Stimulated activated CD4-positive, alpha-beta T cell treated with anti-CD3 and anti-CD28 coated beads, TNF-alpha, amount 100 ng/mL, for 1 hour (primary cell): ENCODE measurements at places on chromosomes 13 and 19.

DNA sequence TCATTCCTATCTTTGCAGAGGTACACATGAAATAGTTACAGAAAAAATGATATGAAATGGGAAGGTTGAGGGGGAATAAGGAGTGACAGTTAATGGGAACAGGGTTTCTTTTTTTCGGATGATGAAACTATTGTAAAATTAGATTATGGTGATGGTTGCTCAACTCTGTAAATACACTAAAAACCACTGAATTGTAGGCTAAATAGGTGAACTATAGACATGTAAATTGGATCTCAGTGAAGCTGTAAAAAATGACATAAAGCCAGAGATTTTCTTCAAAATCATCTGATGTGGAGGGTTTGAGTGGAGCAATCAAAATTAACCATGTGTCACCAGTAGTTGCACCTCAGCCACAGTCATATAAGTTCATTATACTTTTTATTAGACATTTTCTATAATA, 6.6 kb upstream of the FLT3 start:
- no peak for DNase-seq

- DNase-seq, result no peak
Observed at GRCh38 chr19:32020538-32020937, 324.9 kb upstream of the ZNF507 start.

DNA sequence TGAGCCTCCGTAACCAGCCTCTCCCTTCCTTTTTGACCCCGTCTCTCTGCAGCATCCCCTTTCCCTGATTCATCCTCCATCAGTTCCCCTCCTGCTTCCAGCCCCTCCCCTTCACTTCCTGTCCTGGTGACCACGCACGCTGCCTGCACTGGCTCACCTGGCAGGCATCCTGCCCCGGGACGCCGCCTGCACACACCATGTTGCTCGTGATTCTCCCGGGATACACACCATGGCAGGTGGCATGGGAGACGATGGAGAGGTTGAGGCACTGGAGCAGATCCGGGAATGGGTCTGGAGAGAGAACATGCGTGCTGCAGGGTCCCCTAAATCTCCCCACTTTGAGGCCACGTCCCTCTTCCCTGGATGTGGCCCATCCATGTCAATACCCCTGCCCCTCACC, 4.2 kb downstream of the KLK12 start:
- no peak for DNase-seq

DNA sequence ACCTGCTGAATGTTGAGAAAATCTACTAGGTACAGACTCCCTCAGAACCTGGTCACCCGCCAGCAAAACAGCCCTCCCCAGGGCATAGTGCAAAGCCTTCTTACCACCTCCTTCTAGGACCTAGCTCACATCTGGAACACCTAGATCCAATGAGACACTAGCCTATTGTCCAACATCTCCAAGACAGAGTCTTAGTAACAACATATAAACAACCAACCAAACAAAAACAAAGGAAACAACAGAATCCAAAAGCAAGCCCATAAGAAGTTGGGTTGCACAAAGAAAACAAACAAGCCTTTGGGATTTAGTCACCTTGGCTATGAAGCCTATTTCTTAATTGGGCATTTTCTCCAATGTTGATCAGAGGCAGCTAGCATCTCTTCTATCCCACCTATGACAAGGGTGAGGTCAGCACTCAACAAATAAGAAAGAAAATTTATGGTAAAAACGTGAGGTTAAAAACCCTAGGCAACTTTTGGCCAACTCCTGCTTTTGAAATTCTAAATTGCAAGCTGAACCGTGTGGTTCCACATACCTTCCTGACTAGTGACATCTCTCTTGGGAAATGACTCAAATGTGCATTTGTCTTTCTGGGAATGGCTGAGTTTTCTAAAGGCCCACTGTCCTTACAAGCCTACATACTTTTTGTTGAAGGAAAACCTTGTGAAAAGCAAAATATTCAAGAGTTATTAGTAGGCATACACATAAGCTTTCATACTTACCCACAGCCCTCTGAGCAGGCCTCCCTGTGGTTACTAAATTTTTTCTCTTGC, 66.7 kb downstream of the FAM216B start:
- no peak for DNase-seq

- DNase-seq, result no peak
Observed at GRCh38 chr13:101935828-101936227, 466.0 kb downstream of the FGF14 start.

DNA sequence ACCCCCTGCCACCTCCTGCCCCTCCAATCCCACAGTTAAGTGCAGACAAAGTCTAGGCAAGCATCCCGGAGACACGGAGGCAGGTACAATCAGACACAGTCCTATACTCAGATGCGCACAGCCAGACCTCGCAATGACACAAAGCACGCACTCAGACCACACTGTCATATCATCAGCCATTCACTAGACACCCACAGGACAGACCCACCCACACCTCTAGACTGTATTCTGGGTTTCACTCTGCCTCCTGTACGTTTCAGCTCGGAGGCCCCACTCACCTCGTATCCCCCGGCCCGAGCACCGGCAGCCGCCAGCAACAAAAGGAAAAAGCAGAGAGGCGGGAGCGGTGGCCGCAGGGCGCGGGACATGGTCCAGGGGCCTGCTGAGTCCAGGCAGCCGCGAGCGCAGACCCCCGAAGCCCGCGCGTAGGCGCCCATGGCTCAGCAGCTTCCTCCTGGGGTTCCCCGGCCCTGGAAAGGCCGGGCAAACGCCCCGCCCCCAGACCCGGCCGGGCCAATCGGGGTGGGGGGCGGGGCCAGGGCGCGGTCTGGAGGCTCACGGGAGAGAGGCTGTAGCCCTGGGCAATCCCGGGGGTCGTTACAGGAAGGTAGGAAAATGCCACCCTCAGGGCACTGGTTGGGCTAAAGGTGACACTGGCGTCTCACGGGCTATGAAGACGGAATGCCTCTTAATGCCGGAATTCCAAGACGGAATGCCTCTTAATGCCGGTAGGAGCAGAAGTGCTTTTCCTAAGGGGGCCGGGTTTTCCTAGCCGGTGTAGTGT, at the start of the genes MAN2B1 and WDR83:
Gene MAN2B1, minus strand, starts transcription at position 478 of the 784 bp plus-strand sequence. Its CDS starts 41 bp downstream, at position 437.
Gene WDR83, plus strand, starts transcription at position 543 of the 784 bp plus-strand sequence. CDS start 2,984 bp downstream, outside the sequence.
- DNase-seq, result peak; percentile 45

DNA sequence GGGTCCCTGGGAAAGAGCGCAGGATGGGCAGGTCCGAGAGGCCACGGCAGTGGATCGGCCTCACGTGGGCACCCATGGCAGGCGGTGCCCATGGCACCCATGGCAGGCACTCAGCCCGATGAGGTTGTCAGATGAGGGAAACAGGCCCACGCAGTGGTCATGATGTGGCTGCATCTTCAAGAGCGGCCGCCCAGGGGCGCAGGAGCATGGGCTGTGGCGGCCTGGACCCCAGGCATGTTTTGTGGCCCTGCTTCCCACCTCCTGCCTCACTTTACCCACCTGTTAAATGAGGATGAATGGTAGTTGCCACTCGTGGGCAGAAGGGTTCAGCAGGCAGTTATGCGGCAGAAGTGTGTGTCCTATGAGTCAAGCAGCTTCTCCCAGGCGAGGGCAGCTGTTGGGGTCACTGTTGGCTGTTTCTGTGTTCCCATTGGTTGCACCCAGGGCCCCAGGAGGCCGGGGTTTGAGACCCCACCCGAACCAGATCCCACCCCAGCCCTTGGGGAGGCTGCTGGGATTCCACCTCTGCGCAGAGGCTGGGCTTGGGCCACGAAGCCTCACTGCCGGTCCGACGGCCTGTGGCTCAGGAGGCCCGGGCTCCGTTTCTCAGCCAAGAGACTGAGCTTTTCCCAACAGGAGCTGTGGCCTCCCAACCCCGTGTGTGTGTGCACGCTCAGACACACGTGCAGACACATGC, 30.0 kb downstream of the CSNK1G2 start:
- no peak for DNase-seq

DNA sequence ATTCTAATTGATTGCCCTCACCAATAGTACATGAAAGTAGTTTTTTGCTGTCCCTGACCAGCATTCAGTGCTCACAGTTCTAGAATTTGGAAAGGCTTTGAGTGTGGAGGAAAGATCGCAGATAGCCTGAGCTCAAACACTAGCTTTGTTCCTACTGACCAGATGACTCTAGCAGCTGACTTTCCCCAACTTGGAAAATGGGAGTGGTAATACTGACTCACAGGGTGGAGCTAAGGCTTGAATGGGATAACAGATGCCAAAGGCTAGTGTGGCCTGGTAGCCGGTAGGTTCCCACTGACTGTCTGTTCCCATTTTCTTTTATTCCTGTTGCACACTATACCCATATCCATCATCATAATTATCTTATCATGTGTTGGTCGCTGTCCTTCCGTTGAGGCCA, 3.7 kb downstream of the ZSCAN22 start:
- no peak for DNase-seq

DNA sequence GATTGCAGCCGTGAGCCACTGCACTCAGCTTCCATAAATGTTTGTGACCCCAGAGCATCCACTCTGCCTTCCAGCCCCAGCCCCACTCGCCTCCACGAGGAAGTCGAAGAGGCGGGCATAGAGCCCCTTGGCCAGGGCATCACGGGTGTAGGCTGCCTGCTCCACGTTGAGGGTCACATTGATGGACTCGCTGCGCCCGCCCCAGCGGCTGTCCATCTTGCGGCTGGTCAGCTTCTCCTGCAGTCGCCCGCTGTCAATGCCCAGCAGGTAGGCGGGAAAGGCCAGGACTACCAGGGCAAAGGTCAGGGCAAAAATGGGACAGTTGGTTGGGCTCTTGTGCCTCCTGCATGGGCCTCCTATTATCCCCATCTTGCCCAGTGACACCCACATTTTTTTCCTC, 27.2 kb downstream of the MYO1F start:
- no peak for DNase-seq

DNA sequence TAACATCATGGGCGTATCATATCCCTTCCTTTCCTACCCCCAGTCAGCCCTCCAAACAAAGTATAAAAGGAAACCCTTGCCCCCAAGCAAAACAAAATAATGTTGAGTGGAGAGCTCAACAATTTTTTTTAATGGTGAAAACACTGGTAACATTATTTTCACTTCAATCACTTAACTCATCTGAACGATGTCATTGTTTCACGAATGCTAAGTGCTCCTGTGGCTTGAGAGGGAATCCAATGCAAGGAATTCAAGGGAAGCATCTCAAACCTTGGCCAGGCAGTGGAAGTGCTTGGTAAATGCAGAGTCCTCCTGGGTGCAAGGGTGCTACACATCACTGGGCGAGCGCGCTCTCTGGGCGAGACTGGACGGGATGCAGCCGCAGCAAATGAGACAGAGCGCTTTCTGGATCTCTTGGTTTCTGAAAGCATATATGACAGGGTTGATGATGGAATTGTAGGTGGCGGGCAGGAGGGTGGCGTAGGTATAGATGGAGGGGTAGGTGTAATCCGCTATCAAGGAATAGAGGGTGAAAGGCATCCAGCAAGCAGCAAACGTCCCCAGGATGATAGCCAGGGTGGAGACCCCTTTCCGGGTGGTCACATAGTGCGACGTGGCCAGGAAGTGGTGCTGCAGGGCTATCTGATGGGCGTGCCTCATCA, 2.0 kb downstream of the GPR12 start:
- DNase-seq, result no peak

GRCh38 chr13:62887046-62887445, 1471.4 kb upstream of the PCDH20 start:
- no peak for DNase-seq

- no peak for DNase-seq
Observed at GRCh38 chr19:15371786-15372380, 7.7 kb downstream of the AKAP8 start.

- DNase-seq, result no peak
Observed at GRCh38 chr13:110574161-110574560, 12.6 kb upstream of the RAB20 start.

- no peak for DNase-seq
Observed at GRCh38 chr13:77811981-77812380, 106.7 kb downstream of the EDNRB start.

- no peak for DNase-seq
Observed at GRCh38 chr19:30656520-30657100, 284.4 kb downstream of the ZNF536 start.

DNA sequence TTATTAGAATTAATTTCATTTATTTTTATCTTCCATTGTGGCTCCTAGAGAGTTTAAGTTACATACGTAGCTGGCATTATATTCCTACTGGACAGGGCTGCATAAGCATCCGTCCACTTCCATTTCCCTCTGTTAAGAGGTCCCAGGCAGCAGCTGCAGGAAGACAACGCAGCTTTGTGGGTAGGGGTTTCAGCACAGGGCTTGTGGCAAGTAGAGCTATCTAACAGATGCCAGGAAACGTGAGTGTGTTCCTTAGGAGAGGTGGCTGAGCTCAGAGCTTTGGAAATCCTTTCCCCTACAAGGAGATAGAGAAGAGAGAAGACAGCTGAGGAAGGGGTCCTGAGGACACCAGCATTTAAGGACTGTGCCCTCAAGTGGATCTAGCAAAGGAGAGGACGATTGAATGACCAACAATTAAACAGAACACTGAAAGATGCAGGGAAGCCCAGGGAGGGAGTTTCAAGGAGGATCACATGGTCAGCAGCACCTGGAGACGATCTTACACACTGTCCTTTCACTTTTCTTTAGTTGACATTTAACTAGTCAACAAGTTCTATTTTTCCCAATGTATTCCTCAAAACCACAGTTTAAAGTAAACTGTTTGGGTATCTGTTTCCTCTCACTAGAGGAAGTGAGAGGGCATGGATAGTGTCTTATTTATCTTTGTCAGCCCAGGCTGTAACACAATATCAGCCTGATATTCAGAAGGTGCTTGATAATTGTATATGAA, 2.3 kb upstream of the N4BP2L1 start:
- no peak for DNase-seq

- DNase-seq, result no peak
Observed at GRCh38 chr19:13169769-13170168, 19.6 kb downstream of the IER2 start.

DNA sequence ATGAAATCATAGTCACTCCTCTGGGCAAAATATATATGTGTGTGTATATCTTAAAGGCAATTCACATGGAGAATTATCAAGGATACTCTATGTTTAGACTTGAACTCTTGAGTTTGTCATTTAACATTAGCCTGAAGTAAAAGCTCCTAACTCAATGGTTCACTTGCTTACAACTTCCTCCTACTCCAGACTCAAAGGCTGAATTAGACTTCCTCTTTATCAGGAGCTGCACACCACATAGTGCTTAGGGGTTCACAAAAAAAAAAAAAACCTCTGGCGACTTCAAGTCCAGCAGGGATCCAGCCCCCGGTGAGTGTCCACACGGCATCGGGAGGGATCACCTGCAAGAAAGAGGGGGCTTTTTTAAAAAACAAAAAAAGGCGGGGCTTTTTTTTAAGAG, 68.2 kb upstream of the LSM14A start:
- DNase-seq, result no peak

GRCh38 chr19:39998501-39998900, 1.6 kb downstream of the ZNF546 start:
- no peak for DNase-seq

GRCh38 chr19:49020931-49021895, 2.9 kb downstream of the CGB3 start:
- DNase-seq, result no peak

DNA sequence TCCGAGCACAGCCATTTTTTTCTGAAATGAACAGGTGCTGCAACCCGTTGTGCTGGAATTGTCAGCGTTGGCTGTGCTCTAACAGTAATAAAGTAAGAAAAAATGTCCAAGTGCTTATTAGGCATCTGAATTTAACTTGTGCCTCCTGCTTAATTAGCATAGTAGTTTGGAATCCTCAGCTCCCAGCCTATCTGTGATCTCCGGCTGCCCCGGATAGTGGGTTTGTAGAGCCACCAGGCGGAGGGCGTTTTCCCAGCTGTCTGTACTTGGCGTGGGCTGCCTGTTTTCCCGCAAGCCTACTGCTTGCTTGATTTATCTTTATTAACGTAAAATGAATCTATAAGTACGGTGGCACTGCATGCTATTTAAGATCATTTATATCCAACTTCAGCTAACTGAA, 137.9 kb downstream of the MTUS2 start:
- DNase-seq, result no peak

GRCh38 chr13:109735436-109735966, 50.9 kb downstream of the IRS2 start:
- no peak for DNase-seq
